ENCODE measurements at places on chromosomes 13 and 19.

GRCh38 chr19:13172346-13173138 lies 22.3 kb downstream of the IER2 start:
- DNase-seq: no peak

DNA sequence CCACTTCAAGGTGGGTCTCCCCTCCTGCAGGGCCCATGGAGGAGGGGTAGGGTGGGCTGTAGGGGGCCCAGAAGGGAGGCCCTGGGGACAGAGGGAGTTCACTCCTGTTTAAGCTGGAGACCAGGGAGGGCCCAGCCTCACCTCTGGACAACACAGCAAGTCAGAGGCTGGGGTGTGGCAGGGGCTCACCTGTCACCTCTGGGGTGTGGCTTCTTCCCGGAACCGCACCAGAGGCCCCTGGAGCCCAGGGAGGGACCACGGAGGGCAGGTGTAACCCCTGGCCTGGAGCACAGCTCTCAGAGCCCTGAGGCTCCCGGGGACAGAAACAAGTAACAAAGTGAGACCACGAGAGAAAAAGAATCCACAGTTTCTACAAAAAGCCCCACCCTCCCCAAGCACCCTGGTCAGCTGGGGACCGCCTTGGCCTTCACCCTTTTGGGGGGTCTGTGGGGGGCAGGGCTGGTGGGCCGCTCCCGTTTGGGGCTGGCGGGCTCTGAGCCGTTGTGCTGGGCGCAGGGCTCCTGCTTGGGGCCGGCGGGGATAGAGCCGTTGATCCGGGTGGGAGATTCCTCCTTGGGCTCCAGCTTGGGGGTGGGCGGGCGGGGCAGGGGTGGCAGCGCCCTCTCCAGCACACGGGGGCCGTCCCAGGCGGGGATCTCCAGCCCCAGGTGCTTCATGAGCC lies 8.0 kb downstream of the SIRT6 start:
- DNase-seq: no peak

- no peak for DNase-seq
These were observed 81.2 kb upstream of the WASF3 start for GRCh38 chr13:26476111-26476781.

- no peak for DNase-seq
These were observed 712 bp downstream of the BBC3 start for GRCh38 chr19:47230054-47230920.

- DNase-seq: no peak
These were observed 89.7 kb upstream of the TRPC4 start for GRCh38 chr13:37959284-37959683.

DNA sequence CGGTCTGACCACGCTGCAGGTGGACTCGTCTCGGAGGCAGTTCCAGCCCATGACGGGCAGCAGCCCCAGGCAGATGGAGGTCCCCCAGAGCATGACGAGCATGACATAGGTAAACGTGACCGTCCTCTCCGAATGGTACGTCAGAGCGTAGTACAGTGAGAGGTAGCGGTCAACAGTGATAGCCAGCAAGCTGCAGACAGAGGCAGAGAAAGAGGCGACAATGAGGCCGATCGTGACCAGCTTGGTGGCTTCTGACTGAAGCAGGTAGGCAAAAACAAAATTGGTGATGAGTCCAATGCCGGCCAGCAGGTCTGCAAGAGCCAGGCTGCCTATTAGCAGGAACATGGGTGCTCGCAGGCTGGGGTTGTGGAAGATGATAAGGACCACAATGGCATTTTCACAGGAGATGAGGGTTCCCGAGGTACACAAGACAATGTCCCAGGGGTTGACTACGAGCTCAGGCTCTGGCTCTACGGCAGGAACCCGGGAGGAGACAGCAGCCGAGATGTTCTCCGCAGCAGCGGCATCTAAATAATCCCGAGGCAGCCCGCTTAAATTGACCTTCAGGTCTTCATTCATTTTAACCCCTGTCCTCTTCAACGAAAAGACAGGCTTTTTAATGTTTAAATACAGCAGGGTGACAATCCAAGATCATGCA lies 1.2 kb downstream of the GPR12 start:
- DNase-seq: peak; percentile 74

Measured in spinal cord (tissue), 10 donors.